Fibroblast of lung (primary cell): ENCODE measurements at places on chromosomes 7 and 10. TPM values are rescaled to one million over a fixed set of nuclear protein-coding genes. Genes with fewer than 3 reads are reported as not detected.

The SLC26A3 gene
- not detected in 2 replicates for total RNA-seq

The FRMD4A gene
- 22.9 and 26.9 TPM in 2 replicates for total RNA-seq

The SVOPL gene
- total RNA-seq, result not detected in 2 replicates

The RBM20 gene
- total RNA-seq, result under 0.01 TPM in 2 replicates

The SPDYE11 gene
- not detected in 2 replicates for total RNA-seq

The MUC12 gene
- total RNA-seq, result 0.50 and 0.51 TPM in 2 replicates

The GIMAP4 gene
- total RNA-seq, result not detected in 2 replicates

The GDF10 gene
- total RNA-seq, result 8.0 and 25.1 TPM in 2 replicates

The EBLN1 gene
- total RNA-seq, result not detected in 2 replicates

The PPP1R17 gene
- not detected in 2 replicates for total RNA-seq

DNA sequence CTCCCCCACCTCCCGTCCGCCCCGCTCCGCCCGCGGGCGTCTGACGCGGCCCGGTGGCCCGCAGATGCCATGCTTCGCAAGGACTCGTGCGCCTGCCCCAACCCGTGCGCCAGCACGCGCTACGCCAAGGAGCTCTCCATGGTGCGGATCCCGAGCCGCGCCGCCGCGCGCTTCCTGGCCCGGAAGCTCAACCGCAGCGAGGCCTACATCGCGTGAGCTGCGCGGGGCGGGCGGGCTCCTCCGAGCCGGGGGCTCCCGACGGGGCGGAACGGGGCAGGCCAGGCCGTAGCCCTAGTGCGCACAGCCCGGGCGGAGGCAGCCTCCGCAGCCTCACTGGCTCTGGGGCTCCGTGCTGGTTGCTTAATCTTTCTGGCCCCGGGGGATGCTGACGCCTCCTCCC lies 2.8 kb downstream of the ASIC3 start:
- H3K4me3 ChIP-seq, result no peak overlapping the region
- peaks cover 8% of the 10 kb centered on the region for H3K4me1 ChIP-seq
- DNase-seq, result peak; percentile 71
- H3K36me3 ChIP-seq, result no peaks in the 10 kb centered on the region

DNA sequence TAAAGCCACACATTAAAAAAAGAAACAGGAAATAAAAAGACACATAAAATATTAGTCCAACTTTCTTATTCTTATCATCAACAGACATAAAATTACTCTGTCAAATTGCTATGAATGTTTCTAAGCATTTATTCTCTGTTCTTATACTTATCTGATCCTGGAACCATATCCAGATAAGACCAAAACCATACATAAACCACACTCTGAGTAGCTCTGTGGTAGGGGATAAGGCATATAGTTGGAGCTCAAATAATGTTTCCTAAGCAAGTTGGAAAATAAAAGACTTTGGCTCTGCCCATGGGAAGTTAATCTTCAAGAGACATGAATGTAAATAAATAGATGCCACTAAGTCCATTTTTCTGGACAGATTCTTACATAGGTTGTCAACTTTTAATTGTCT lies 103.1 kb upstream of the PLXDC2 start:
- H3K36me3 ChIP-seq, result no peaks in the 10 kb centered on the region
- no peaks in the 10 kb centered on the region for H3K4me1 ChIP-seq
- peak; percentile 44 for DNase-seq
- no peak overlapping the region for H3K4me3 ChIP-seq
- H3K27ac ChIP-seq, result no peak overlapping the region
- H3K27me3 ChIP-seq, result no peaks in the 10 kb centered on the region

DNA sequence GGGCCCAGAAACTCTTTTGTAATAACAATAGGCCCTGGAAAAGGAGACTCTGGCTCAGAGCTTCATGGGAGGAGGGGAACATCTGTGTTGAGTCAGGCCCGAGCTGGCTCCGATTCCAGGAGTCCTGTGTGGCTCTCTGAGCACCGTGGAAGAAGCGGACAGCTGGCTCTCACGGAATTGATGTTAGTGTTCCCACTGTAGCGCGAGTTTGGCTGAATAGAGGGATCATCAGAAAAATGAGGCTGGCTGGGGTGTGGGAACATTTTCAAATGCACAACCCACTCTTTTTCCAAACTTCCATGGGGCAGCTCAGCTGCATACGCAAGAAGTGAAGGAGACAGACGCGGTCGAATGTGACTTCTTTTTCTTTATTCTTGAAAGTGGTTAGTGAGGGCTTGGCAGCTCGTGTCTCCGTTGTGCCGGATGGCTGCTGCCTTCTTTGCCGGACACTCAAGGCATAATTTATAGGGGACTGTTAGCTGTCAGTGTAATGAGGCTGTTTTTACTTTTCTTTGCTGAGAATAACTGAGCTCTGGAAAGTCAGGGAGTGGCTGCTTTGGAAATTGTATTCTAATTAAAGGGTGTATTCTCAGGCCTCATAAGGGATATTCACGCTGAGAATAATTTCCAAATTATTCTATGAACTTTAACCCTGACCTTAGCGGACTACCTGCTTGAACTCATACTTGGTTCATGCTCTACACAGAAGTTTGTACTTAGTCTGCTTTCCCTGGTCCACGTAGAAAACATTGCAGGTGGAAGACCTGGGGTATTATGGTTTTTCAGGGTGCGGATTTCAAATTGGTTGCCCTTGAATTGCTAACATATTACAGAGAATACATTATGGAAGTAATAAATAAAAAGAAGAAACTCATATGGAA lies 23.1 kb downstream of the MDFIC start:
- H3K4me1 ChIP-seq, result peaks cover 14% of the 10 kb centered on the region
- H3K27ac ChIP-seq, result peak overlapping the region; percentile 84
- DNase-seq, result peak; percentile 93
- H3K4me3 ChIP-seq, result peak overlapping the region; percentile 56

DNA sequence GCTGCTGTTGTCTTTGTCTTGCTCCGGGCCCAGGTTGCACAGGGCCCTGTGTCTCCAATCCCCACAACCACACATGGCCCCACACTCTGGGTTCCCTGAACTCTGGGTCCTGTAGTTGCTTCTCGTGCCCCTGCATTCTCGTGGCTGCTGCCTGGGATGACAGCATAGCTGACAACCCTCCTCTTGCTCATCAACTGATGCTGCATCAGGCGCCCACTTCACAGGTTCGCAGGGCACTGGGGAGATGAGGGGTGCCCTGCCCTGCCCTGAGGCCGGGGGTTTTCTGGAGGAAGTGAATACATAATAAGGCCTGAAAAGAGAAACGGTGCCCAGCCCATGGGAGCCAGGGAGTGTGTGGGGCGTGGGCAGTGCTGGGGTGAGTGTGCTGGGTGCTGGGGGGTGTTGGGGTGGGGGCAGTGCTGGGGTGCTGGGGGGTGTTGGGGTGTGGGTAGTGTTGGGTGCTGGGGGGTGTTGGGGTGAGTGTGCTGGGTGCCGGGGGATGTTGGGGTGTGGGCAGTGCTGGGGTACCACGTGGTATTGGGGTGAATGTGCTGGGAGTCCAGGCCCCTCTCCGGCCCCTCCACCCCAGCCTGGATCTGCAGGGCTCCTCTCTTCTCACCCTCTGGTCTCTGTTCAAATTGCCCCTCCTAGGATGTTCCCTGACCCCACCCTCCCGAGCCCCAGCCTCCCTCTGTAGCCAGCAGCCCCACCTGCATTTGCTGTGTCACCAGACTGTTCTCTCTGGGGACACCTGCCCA lies 2.0 kb upstream of the MTG1 start:
- no peak overlapping the region for H3K4me3 ChIP-seq
- no peak for DNase-seq
- no peaks in the 10 kb centered on the region for H3K27me3 ChIP-seq
- peaks cover 3% of the 10 kb centered on the region for H3K36me3 ChIP-seq
- no peak overlapping the region for H3K27ac ChIP-seq

GRCh38 chr10:76034353-76035205 lies 603.2 kb downstream of the LRMDA start:
- DNase-seq, result no peak
- H3K27ac ChIP-seq, result no peak overlapping the region
- no peaks in the 10 kb centered on the region for H3K36me3 ChIP-seq
- H3K4me1 ChIP-seq, result no peaks in the 10 kb centered on the region

GRCh38 chr10:59678884-59679301 lies 30.8 kb downstream of the SLC16A9 start:
- H3K27me3 ChIP-seq, result no peaks in the 10 kb centered on the region
- H3K36me3 ChIP-seq, result no peaks in the 10 kb centered on the region
- peak; percentile 84 for DNase-seq
- H3K4me3 ChIP-seq, result no peak overlapping the region
- H3K27ac ChIP-seq, result no peak overlapping the region

DNA sequence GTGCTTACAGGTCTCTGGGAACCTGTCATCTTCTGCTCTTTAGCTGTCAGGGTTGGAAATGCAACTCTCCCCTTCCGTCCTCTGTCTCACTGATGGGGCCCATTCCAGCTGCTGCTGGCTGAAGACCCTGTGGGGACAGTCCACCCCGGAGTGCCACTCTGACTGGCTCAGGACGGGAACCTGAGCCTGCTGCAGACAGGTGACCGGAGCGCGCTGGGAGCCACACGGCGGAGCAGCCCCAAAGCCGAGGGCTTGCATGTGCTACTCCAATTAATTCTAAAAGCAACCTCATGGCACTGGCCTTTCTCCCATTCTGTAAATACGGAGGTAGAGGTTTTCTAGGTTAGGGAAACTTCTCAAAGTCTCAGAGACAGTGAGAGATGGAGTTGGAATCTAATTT lies 223.5 kb upstream of the PITRM1 start:
- H3K4me3 ChIP-seq, result no peak overlapping the region
- H3K4me1 ChIP-seq, result peaks cover 5% of the 10 kb centered on the region
- H3K27ac ChIP-seq, result no peak overlapping the region
- H3K27me3 ChIP-seq, result no peaks in the 10 kb centered on the region
- no peak for DNase-seq

- H3K27me3 ChIP-seq, result peaks cover 4% of the 10 kb centered on the region
- H3K4me3 ChIP-seq, result no peak overlapping the region
- H3K27ac ChIP-seq, result no peak overlapping the region
- DNase-seq, result no peak
Measured at GRCh38 chr10:60073397-60073780, 167.0 kb upstream of the CCDC6 start.

- peaks cover 5% of the 10 kb centered on the region for H3K27me3 ChIP-seq
- no peak for DNase-seq
- H3K27ac ChIP-seq, result no peak overlapping the region
Measured at GRCh38 chr10:100140070-100140469, 45.8 kb downstream of the ERLIN1 start.

- DNase-seq, result peak; percentile 41
- peaks cover 3% of the 10 kb centered on the region for H3K4me1 ChIP-seq
- H3K36me3 ChIP-seq, result no peaks in the 10 kb centered on the region
- H3K27ac ChIP-seq, result no peak overlapping the region
- no peaks in the 10 kb centered on the region for H3K27me3 ChIP-seq
Measured at GRCh38 chr10:7351894-7352293, 58.9 kb downstream of the SFMBT2 start.

DNA sequence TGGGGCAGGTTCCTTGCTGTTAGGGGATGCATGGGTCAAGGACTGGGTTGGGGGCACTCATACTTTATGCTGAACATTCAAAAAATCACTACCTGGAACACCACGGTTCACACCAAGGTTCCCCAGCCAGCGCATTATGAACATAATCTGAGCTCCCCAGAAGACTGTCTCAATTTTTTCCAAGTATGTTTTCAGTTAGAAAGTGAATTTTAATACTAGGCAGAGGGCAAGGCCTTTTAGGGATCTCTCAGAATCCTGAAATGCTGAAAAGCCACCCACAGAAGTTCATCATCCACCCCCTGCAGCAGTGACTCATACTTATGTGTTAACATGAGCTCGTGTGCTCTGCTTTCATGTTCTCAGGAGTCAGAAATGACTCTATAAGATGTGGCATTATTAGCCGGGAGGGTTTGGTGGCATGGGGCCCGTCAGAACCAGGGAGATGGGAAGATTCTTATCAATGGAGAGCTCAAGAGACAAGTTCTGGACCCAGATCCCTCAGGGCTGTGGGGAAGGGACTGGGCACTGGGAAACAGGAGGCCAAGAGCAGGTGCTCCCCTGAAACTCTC lies 185.2 kb upstream of the ITGB1 start:
- H3K36me3 ChIP-seq, result no peaks in the 10 kb centered on the region
- H3K4me3 ChIP-seq, result no peak overlapping the region
- peak overlapping the region; percentile 10 for H3K27ac ChIP-seq
- H3K4me1 ChIP-seq, result peaks cover 12% of the 10 kb centered on the region
